ENCODE measurements at places on chromosomes 5 and 9. TPM values are rescaled to one million over a fixed set of nuclear protein-coding genes. Genes with fewer than 3 reads are reported as not detected.

DNA sequence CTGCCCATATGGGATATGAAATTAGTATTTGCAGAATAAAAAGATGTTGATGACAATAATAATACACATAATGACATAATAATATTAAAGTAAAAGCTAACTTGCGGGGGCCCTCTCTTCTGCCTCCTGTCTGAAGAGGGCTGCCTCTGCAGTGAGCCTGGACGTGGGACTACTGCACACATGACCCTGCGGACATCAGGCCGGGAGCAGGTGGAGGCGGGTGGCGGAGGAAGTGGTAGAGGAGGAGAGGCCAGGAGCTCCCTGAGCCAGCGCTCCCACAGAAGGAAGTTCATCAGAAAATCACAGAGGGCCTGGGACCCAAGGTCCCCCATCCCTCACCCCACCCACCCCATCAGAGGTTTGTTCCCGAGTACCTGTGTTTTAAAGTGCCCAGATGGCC lies 60.5 kb downstream of the ROPN1L start:
- DNase-seq, result no peak

DNA sequence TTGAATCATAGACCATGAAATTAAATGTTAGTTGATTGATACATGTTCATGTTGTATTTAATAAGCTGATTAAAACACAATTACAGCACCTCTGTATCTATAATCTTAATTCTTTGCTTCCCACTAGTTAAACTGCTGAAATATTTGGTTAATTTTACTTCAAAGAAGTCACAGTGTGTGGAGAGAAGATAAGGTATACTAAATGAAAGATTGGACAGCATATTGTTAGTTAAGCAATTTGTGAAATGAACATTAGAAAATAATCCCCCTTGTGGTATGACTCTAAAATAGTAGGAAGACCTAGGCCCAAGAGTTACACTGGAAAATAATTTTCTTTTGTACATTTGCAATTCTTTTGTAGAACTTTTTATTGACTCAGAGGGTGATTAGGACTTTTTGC lies 30.3 kb downstream of the MAN2A1 start:
- no peak for DNase-seq

DNA sequence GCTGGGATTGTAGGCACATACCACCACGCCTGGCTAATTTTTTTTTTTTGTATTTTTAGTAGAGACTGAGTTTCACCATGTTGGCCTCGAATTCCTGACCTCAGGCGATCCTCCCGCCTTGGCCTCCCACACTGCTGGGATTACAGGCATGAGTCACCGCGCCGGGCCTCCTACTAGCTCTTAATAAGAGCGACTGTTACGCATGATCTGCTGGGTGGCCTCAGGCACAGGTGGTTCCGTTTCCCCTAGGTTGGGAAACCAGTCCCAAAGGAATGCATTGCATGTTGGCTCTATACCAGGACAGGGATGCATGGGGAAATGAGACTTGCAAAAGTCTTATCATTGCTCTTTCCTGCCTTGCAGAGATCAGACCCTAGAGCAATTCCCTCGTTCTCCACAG lies 184.7 kb upstream of the PPP1R26 start:
- peak; percentile 90 for DNase-seq

DNA sequence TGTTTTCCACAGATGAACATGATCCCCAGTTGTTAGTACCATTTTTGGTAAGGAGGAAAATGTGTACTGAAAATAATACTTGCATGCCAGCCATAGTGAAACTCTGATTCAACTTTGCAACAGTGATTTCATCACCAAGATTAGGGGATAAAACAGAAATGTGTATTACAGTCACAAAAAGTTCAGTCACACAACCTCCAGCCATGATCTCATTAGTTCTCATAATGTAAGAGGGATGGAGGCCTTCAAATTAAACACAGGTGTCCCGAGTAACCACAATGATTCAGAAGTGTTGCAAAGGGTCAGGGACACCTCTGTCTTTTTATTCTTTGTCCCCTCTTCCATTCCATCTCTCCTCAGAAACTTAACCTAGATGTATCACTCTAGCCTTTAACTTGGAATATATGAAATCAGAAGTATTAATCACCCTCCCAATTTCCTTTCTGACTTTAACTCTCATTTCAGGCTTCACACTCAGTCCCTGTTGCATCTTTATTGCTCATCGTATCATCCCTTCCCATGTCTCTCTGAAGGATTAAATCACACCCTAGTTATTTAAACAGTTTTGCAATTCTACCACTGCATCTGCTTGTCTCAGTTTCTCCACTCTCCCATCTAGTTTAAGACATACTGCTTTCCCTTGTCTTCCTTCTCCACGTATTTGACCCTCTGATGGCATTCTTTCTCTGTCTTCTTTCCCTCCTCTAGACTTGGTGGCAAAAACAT lies 291.2 kb downstream of the ADAMTS6 start:
- peak; percentile 86 for DNase-seq

GRCh38 chr5:63674881-63675280 lies 287.4 kb downstream of the HTR1A start:
- DNase-seq, result no peak

GRCh38 chr5:132050661-132051552 lies 9.5 kb upstream of the IL3 start:
- no peak for DNase-seq

- no peak for DNase-seq
These were observed 178.9 kb downstream of the MSX2 start for GRCh38 chr5:174903172-174903732.

GRCh38 chr9:133251773-133252172 lies 23.2 kb downstream of the ABO start:
- DNase-seq, result no peak

Gene C5orf52
- total RNA-seq, result not detected

All from Daoy (cell line).